ENCODE measurements at places on chromosomes 6 and 20. TPM values are rescaled to one million over a fixed set of nuclear protein-coding genes. Genes with fewer than 3 reads are reported as not detected.

DNA sequence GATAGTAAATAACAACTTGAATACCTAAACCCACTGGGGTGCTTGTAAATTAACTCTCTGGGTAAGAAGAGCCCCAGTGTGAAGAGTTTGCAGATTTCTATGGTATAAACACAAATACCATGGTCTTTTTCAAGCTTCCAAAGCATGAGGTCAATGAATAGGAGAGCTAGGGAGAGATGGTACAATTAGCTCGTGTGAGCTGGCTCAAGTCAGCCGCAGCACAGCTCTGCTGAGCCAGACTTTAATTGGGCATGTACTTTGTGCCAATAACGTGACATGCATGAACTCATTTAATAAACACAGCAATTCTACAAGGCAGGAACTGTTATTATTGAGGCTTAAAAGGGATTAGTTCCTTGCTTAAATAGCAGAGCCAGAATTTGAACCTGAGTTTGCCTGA, 684.2 kb downstream of the KIF16B start:
- no peak for DNase-seq

The NT5DC1 gene
- 35.1 TPM for total RNA-seq

- DNase-seq, result no peak
These were observed 136.0 kb downstream of the SOD2 start for GRCh38 chr6:159557031-159557430.

The DBNDD2 gene
- 50.9 TPM for total RNA-seq

The SLC26A8 gene
- total RNA-seq, result 0.25 TPM

DNA sequence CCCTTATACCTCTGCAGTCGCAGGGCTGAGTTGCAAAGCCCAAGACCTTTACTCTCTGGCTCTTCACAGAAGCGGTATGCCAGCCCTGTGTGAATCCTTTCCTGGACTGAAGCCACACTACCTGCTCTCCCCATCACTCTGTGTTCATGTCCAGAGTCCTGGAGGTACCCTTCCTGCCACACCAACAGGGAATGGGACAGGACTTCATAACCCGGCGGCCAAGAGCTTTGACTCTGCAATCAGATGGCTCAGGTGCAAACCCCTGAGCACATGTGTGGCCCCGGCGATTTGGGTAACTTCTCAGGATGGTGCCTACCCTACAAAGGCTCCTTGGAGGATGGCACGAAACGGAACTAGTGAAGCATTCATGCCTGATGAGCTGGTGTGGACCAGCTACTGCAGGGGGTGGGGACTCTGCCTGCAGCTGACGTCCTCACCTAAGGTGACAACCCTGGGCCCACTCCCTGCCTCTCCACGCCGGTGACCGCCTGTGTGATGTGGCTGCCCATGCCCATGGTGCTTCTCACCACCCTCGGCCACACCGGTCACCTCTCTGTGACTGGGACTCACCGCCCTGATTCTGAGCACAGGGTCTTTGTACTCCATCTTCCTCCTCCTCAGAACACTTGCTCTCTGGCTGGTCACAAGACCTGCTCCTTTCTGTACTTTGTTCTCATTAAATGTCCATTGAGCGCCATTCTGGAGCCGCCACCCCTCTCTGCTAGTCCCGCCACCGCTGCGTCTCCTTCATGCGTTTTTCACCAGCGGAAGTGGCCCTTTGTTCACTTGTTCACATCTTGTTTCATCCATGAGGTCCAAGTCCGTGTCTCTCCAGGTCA, 116.7 kb downstream of the SULF2 start:
- DNase-seq, result no peak

DNA sequence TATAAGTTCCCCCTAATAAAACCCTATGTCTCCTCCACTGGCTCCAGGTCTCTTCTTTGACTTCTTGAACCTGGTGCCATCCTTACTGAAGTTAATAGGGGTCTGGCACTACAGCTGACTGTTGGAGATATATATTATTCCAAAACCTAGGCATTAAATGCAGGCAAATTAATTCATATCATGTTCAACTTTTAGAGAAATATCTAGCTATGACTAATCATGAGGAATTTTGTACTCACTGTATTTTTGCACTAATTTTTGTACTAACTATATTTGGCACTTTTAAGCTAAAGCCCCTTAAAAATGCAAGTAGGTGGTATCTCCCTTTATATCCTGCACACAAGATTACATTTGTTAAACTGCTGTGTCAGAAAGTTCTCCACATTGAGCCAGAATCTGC, 10.9 kb downstream of the DPPA5 start:
- no peak for DNase-seq

GRCh38 chr6:107594736-107595135, 104.8 kb downstream of the SOBP start:
- DNase-seq, result no peak

GRCh38 chr6:2103765-2104523, 141.5 kb downstream of the GMDS start:
- DNase-seq, result no peak

DNA sequence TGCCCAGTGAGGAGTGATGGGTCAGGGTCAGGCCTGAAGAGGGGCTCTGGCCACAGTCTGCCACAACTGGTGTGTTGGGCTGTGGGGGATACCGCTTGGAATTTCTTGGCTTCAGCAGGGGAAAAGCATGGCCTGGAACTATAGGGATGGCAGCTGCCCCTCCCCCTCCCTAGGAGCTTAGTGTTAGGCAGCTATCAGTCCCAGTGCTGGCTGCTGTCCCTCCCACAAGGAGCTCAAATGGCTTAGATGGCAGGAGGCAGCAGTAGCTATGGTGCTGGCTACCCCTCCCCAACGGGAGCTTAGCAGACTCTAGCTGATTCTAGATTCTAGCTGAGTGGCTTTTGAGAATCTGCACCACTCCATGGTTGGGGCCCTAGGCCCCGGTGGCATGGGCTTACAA, 414.5 kb upstream of the HSF2 start:
- DNase-seq, result no peak

GRCh38 chr6:56803594-56803993, 151.3 kb upstream of the BEND6 start:
- DNase-seq, result no peak

GRCh38 chr6:8429821-8430220, 5.5 kb downstream of the SLC35B3 start:
- DNase-seq, result no peak

The ERVFRD-1 gene
- total RNA-seq, result not detected

- no peak for DNase-seq
These were observed 145.8 kb downstream of the SAMD5 start for GRCh38 chr6:147654103-147654845.

- DNase-seq, result no peak
These were observed 180.0 kb upstream of the RREB1 start for GRCh38 chr6:6927521-6928361.

- no peak for DNase-seq
These were observed 58.5 kb upstream of the PRSS16 start for GRCh38 chr6:27188885-27189418.

Measured in activated naive CD4-positive, alpha-beta T cell treated with anti-CD3 and anti-CD28 coated beads, Interleukin-2, amount 50 U/mL, for 72 hours (primary cell).